Activated CD4-positive, alpha-beta T cell treated with anti-CD3 and anti-CD28 coated beads, Interleukin-2, amount 50 U/mL, for 1 hour (primary cell): ENCODE measurements at places on chromosomes 6 and 20.

GRCh38 chr6:53926505-53926904 is 131.7 kb downstream of the LRRC1 start:
- no peak for DNase-seq

GRCh38 chr6:35774116-35774794 is 2.1 kb upstream of the CLPSL2 start:
- no peak for DNase-seq

GRCh38 chr6:150722614-150723344 is 123.1 kb downstream of the PLEKHG1 start:
- DNase-seq = no peak

DNA sequence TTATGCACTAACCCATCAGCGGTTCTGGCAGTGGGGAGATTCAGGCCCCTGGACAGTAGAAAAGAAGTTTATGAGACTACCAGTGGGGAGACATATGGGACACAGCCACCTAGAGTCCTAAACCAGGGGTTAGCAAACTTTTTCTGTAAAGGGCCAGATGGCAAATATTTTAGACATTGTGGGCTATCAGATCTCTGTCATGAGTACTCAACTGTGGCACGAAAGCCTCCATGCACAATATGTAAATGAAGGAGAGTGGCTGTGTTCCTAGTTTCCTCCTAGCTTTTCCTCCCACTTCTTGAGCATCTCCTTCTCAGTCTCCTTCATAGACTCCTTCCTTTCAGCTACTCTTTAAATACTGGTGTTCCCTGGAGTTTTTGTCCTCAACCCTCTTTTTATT is 3.3 kb upstream of the HLA-DMA start:
- DNase-seq = no peak

DNA sequence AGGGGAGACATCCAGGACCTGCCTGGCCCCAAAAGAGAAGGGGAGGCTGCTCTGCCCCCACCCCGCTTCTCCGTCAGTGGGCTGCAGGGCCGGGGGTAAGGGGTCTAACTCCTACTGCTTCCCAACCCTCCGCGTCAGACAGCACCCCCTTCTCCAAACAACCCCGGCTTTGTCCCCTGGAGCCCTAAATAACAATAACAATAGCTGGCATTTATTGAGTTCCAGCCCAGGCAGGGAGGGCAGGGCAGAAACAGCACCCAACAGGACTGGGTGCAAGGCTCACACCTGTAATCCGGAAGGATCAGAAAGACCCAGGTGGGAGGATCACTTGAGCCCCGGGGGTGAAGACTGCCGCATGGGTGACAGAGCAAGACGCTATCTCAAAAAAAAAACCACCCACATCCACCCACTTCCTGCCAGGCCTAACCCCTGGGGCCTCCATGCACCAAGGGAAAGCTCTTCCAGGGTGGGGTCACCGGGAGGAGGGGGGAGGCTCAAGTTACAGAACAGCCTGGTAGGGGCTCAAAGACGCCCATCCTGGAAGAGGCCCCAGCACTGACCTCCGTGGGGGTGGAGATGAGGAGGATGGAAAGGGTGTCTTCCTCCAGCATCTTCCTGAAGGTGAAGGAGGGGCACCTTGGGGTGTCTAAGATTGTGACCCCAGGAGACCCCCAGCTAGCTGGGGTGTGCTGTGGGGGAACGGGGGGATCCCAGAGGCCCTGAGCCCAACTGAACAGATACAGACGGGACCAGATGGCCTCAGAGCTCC is 1.3 kb upstream of the FNDC11 start:
- DNase-seq = peak; percentile 46

DNA sequence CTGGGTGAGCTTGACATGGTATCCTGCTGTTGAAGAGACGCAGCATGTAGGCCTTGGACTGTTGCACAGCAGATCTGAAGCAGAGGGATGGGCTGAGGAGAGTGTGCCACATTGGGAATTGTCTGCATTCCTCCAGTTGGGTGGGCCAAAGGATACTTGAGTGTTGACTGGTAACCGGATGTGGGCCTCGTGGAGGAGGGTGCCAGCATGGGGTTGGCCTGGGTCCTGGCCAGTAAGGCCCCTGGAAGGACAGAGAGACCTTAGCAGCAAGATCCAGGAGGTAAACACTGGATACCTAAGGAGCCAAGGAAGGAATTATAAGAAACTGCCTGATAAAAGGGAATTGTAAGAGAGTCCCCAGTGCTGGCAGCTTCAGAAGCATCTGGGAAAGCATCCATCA is 76.9 kb downstream of the FIG4 start:
- no peak for DNase-seq
